ENCODE measurements at places on chromosomes 3 and 15.

- DNase-seq: no peak
Observed at GRCh38 chr15:73378089-73378488, 9.3 kb upstream of the HCN4 start.

GRCh38 chr15:63715818-63716217 is 117.9 kb downstream of the HERC1 start:
- no peak for DNase-seq

GRCh38 chr3:16374047-16374934 is 109.3 kb downstream of the OXNAD1 start:
- DNase-seq: no peak

DNA sequence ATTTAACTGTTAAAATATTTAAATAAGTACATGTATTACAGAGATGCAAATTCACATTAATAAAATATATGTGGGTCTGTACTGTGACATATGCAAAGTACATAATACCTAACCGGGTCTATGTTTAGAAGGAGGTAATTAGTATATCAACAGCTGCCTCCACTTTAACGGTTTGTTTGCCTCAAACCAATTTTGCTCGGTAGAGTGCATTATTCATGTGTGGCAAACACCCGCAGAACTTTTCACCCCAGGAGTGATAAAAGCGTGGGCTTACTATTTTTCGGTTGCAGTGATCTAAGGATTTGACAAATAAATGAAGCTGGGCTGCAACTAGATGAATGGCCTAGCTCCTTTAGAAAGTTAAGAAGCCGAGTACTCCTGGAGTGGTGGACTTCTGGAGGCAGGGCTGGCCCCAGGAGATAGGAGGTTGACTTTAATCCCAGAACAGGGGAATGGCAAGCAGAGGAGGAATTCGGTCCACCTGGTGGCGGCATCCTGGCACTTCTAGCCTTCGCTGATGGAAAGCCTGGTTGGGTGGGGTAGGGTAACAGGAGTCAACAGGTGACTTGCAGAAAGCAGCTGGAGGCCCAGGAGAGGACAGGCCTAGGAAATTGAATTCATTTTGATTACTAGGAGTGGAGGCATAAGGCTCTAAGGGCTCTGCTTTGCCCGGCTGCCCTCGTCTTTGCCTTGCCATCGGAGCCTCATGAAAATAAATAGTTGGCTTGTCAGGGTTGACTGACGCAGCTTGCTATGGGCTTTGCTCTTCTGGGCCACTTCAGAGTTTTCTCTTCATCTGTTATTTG is 2.4 kb downstream of the SLCO3A1 start:
- peak; percentile 14 for DNase-seq

DNA sequence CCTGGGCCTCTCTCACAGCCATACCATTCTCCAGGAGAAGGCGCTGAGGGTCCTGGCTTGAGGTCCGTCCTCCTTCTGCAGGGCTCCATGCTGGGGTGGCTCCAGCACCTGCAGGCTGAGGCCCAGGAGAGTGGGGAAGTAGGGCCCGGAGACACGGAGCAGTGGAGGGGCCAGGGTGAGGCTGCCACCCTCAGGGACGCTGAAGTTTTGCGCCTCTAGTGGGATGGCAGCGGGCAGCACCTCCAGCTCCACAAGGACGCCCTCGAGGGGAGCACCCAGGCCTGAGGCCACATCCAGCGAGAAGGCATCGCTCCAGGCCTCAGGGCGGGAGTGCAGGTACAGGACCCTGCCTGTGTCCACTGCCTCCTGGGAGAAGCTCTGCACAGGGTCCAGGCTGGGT is 27.5 kb downstream of the CSPG4 start:
- DNase-seq: peak; percentile 65

DNA sequence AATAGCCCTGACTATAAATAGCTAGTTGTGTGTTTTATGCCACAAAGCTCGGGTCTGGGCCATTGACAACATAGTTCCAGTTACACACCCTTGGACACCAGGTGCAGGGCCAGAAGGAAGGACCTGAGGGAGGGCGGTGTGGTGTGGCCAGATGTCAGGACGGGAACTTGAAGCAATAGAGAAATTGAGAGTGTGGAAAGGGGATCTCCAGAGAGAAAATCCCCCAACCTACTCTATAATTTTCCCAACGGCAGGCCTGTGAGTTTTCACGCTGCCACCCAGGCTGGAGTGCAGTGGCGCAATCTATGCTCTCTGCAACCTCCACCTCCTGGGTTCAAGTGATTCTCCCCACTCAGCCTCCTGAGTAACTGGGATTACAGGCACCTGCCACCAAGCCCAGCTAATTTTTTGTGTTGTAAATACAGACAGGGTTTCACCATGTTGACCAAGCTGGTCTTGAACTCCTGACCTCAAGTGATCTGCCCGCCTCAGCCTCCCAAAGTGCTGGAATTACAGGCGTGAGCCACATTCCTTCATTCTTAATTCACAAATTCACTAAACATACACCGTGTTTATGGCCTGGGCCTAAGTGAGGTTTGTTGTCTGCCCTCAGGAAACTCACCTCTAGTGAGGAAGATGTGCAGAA is 70.8 kb upstream of the KLF13 start:
- DNase-seq: peak; percentile 19

All from osteoblast (primary cell).